Hindlimb muscle (tissue), 1 donor: ENCODE measurements at places on chromosomes 1 and 21.

- DNase-seq: no peak
Measured at GRCh38 chr21:16913010-16913409, 599.8 kb upstream of the CXADR start.

DNA sequence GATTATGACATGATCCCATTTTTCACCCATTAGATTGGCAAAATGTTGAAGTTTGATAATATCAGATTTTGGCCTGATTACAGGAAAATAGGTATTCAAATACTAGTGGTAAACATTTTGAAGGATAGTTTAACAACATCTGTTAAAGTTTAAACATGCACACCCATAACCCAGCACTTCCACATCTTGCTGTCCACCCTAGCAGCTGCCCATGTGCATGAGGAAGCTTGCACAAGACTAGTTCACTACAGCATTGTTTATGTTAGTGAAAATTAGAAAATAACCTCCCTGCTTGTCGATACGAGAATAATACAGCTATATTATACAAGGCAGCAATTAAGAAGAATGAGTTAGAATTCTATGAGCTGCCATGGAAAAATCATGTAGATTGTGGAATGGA is 127.6 kb downstream of the C1orf21 start:
- no peak for DNase-seq

DNA sequence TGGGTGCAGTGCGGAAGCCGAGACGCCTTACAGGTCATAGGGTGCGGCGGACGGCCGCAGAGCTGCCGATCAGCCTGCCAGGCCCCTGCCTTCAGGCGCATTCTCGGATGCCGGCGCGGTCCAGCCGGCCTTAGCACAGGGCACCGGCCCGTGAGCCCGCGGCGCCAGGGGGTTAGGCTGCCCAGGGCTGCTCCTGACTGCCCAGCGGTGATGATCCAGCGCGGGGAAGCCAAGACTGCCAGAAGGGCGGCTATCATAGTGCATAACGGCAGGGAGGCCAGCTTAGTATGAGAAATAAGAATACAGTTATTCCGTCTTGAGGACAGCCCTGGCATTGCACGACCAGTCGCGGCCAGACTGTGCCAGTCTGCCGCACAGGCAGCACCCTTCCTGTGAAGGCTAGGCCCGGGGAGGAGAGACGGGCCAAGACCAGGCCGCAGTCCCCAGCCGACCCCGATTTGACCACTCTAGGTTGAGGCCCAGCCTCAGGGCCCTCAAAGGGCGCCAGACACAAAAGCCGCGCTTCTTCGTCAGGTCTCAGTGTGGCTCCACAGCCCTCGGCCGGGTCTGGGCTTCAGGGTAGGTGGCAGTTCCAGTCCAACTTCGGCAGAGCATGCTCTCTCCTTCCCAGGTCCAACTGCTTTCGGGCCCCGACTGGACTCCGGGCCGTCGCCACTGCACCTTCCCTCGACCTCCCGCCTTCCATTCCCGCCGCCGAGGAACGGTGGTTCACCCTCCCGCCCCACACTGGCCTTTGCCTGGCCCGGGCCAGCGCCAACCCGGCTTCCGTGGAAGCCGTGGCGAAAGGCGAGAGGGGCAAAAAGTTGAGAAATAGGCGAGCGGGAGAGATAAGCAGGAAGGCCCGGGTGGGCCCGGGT is 829 bp downstream of the ALX3 start:
- no peak for DNase-seq

DNA sequence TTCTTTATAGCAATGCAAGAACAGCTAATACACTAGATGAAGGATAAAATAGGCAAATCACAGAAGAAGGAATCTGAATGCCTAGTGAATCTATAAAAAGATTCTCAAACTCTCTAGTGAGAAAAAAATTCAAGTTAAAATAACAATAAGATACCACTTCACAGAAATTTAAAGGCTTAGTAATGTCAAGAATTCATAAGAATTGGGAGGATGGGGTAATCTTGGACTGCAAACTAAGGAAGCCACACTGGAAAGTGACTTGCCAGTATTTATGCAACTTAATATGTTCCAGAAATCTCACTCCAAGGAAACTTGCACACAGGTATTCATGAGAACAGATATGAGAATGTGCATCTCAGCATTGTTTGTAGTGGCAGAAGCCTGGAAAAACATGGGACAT is 38.9 kb upstream of the PRRC2C start:
- DNase-seq: no peak

- DNase-seq: peak; percentile 77
Measured at GRCh38 chr21:45974073-45975019, 7.2 kb upstream of the COL6A1 start.

DNA sequence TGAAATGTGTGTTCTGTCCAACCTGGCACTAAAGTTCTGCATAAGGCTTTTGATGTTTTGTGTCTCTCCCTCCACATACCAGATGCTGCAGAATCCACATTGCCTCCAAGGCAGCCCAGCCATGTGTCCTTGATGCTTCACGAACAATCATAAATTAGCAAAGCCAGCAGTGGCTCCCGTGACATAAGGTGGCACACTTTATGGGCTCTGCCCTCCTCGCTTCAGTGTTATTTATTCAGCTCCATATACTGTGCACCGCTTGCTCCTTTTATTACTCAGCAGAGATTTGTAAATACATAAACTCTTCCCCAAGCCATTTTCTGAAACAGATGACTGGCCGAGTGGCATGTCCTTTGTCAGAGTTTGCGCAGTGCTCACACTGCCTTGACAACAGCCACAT is 112.8 kb upstream of the SLC35F3 start:
- no peak for DNase-seq

DNA sequence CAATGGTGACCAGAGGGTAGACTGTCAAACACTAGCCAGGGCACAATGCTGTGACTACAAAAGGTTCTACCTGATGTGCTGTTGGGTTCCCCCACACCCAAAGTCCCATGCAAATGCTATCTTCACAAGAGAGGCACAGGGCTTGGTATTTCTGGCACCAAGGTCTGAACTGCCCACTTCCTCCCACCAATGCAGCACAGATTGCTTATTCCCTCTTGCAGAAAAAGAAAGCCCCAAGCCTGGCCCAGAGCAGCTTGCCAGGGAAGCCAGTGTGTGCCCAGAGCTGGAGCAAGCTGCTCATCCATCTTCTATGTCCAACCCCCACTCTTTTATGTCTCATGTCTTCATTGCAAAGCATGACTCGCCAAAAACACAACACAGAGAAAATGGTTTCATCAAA is 149.4 kb upstream of the CAMK1G start:
- no peak for DNase-seq

GRCh38 chr1:33824971-33825370 is 38.9 kb upstream of the HMGB4 start:
- DNase-seq: no peak

DNA sequence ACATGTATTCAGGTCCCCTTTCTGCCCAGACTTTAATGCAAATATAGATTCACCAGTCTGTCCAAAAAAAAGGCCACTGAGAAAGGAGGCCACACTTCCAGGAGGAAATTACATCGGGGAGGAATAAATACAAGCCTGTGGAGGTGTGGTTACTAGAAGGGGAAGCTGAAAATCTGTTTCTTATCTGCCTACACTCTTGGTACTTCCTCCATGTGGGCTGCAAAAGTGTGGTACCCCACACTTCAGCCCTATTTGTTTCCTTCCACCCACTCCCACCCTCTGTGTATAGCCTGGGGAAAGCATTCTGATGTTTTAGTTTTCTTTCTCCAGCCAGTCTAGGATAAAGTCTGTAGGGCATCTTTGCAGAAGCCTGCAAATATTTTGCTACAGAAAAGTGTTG is 38.4 kb downstream of the UTP25 start:
- no peak for DNase-seq
